ENCODE measurements at places on chromosomes 12 and 14. TPM values are rescaled to one million over a fixed set of nuclear protein-coding genes. Genes with fewer than 3 reads are reported as not detected.
A peak's percentile ranks its signal among the peaks of the same experiment; 100 is the strongest.

- no peak for DNase-seq
Measured at GRCh38 chr12:3931206-3931605, 58.0 kb upstream of the PARP11 start.

DNA sequence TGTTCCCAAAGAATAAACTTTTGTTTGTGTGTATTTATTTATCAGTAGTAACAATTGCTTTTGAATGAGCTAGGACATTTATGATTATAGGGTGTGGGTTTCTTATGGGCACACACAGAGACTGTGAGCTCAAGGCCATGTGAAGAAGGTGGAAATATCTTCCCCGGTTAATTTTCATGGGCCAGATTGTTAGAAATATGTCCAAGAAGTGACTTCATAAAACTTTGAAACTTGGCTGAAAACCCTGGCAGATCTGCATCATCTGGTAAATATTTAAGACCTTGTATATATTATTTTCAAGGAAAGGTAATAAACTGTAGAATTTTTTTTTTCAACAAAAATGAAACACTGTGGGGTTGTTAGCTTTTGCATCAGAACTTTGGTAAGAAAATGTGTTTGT lies 53.5 kb upstream of the RNU6-8 start:
- peak; percentile 3 for DNase-seq

E2F7 gene
- 2.5 TPM for total RNA-seq

DNA sequence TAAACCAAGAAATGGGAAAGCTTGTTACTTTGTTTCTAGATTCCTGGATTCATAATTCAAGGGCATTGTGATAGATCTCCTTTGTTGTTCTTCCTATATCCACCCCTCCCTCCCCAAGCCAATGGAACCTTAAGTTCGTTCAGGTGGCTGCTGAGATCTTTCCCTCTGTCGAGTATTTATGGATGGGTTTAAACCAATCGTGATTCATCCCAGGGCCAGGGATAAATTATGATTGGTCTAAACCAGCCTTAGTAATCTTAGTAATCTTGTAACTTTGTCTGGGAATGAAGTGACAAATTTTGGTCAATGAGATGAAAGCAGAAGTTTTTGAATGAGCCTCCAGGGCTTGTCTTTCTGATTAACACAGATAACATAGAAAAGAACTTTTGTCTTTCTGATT lies 56.1 kb upstream of the PCED1B start:
- DNase-seq = no peak

DNA sequence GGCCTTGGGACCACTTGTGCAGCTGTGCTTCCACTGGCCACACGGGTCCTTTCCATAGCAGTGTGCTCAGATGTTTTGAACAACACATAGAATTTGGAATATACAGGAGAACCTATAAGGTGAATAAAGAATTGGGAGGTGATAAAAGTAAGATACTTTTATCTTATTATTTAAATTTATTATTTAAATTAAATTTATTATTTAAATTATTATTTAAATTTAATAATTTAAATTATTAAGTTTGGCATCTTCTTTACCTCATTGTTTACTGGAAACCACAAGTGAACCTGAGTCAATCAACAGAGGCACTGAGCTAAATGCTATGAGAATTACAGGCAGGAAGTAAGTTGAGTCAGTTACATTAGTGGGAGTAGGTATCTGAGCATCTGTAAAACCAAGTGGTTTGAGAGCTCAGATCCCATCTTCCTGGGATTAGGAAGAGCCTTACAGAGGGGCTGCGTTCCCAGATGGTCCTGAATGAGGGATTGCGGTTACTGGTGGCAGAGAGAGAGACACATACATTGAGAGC lies 103.1 kb downstream of the ESR2 start:
- DNase-seq = no peak

DNA sequence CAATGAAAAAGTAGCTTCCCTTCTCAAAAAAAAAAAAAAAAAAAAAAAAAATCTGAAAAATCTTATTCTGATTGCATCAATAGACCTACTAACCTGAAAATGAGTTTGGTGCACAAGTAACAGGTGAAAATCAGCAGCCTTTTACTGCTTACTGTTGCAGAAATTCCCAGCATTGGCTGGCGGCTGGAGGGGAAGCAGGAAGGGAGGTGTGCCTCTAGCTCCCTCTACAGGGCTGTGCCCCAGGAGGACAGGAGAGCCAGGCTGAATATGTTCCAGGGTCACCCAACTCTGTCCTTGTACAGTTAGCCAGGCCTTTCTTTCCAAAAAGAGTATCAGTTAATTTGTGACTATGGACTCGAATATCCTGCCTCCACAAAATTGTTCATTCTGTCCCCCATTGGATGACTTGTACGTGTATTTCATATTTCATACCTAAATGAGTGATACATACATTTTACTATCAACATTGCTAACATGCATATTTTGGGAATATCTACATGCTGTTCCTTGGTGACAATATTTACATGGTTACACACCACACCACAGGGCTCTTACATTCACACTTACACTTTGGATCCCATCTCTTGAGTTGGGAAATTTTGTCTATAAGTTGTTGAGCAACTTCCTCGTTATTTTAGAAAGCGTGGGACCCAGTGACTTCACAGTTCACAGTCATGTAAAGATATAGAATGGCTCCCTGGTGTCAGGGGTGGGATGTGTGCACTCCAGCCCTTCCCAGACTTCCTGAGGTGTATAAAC lies 124.8 kb downstream of the SAMD4A start:
- peak; percentile 48 for DNase-seq

DNA sequence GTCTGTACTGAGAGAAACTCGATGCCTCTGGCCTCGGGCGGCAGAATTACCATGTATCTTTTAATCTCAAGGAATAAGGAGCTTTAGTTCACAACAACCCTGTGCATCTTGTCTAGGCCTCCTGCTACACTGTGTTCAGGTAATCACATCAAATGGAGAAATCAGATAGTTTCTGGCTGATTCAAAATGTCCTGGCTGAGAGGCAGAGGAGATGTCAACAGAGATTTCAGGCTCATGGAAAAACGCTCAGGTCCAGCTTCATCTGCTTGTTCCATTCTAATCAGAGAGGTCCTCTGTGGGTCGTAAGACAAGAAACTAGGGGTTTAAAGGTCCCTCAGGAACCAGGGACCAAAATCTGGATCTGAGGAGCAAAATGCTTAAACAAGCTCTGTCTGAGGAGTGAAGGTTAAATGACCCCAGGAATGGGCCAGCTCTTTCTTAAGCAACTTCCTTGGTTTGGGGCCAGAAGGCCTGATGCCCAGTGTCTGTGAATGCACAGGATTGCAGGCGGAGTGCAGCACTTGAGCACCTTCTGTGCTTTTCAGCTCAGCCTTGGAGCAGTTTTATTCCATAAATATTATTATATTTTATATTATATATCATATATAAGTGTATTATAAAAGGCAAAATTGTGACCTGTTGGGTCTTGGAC lies 170.2 kb upstream of the PRICKLE1 start:
- DNase-seq = peak; percentile 75

- no peak for DNase-seq
Measured at GRCh38 chr12:120091371-120092090, 25.0 kb downstream of the RAB35 start.

- DNase-seq = no peak
Measured at GRCh38 chr14:51253880-51254279, 13.8 kb downstream of the TMX1 start.

IL31 gene
- total RNA-seq = not detected

DNA sequence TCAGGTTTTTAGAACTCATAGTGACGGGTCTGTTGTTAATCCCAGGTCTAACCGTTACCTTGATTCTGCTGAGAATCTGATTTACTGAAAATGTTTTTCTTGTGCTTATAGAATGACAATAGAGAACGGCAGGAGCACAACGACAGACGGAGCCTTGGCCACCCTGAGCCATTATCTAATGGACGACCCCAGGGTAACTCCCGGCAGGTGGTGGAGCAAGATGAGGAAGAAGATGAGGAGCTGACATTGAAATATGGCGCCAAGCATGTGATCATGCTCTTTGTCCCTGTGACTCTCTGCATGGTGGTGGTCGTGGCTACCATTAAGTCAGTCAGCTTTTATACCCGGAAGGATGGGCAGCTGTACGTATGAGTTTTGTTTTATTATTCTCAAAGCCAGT lies 34.4 kb downstream of the PSEN1 start:
- no peak for DNase-seq

CINP gene
- 57.7 TPM for total RNA-seq

GRCh38 chr12:44217146-44217883 lies 381.4 kb downstream of the TMEM117 start:
- no peak for DNase-seq

GRCh38 chr12:98085046-98085755 lies 430.2 kb upstream of the TMPO start:
- no peak for DNase-seq

GRCh38 chr12:129772501-129773493 lies 131.0 kb downstream of the TMEM132D start:
- no peak for DNase-seq

CD4 gene
- not detected for total RNA-seq

- DNase-seq = no peak
Measured at GRCh38 chr12:131221061-131221956, 267.6 kb downstream of the ADGRD1 start.

DNA sequence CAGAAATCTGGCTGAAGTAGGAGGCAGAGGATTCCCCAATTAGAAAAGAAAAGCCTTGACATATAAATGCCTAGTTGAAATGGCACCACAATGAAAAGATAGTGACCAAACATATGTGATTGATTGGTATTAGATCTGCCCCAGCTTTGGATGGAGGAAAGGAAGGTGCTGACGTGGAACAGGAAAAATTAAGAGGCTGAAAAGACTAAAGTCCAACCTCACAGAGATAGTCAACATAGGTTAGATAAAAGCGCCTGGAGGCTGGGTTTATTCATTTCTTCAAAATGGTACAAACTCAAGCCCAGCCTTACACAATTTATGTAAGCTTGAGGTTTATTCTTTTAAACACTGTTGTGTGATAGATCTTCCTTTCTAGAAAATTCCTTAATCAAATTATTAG lies 129.6 kb downstream of the RPS29 start:
- no peak for DNase-seq

RPGRIP1 gene
- total RNA-seq = not detected

- DNase-seq = no peak
Measured at GRCh38 chr14:39090548-39091111, 12.4 kb downstream of the SEC23A start.

DNA sequence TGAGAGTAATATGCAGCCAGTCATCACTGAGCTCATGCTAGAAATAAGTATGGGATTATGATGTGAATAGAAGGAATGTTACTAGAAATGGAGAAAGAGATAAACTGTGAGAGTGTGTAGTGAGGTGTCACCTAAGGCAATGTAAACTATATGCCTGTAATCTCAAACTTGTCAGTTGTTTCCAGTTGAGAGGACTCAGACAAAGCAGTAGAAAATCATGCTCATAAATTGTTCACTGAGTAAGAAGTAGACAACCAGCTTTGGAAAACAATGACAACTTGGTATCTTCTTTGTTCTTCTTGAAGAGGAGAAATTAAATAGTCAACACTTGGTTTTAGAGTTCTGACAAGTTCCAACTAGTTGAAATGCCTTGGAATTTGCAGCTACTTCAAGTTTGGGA lies 148.5 kb upstream of the OR4E1 start:
- no peak for DNase-seq

RASSF3 gene
- 10.1 TPM for total RNA-seq

DNA sequence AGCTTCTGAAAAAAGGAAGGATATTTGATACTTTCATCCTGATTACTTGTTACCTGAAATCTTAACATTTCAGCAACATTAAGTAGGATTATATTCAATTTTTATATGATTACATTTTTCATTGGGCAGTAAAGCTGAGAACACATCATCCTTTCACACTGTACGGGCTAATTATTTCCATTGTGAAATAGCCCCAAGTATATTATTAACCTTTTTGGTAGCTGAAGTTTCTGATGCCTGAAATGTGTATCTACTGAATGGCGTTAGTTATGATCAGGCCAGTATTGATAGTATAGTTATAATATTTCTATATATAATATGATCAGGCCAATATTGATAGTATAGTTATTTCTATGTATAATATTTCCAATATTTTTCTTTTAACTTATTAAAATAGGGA lies 10.1 kb downstream of the SPATS2 start:
- no peak for DNase-seq

- peak; percentile 59 for DNase-seq
Measured at GRCh38 chr14:70809225-70810219, at the start of gene MAP3K9. Gene MAP3K9, minus strand, starts transcription at chr14:70809513. Its CDS starts 342 bp downstream, at chr14:70809171.

CRIP1 gene
- total RNA-seq = not detected

PPP4R4 gene
- 0.23 TPM for total RNA-seq

GRCh38 chr14:93003945-93004698 lies 81.2 kb downstream of the CHGA start:
- no peak for DNase-seq

DNA sequence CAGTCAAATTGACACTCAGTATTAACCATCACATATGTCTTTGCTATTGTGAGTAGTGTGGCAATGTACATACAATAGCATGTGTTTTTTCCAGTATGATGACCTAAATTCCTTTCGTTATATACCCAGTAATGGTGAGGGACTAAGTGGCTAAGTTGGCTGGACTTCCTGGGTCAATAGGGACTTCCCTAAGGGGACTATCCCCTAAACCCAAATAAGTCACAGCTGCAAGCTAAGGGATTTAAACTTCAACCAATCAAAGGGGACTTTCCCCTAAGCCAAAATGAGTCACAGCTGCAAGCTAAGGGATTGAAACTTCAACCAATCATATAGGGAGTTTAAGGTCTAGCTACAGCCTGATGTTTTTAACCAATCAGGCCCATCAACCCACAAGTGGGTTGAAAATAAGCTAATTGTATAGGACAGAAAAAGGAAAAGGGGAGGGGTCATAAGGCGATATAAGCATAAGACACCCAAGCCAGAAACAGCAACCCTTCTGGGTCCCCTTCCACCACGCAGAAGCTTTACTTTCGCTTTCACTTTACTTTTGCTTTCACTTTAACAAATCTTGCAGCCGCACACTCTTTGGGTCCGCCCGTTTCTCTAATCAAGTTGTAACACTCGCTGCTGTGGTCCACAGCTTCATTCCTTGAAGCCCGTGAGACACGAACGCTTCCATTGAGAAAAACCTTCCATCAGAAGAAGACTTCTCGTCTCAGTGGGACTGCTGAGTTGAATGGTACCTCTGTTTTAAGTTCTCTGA lies 404.4 kb downstream of the FLRT2 start:
- peak; percentile 10 for DNase-seq

DNA sequence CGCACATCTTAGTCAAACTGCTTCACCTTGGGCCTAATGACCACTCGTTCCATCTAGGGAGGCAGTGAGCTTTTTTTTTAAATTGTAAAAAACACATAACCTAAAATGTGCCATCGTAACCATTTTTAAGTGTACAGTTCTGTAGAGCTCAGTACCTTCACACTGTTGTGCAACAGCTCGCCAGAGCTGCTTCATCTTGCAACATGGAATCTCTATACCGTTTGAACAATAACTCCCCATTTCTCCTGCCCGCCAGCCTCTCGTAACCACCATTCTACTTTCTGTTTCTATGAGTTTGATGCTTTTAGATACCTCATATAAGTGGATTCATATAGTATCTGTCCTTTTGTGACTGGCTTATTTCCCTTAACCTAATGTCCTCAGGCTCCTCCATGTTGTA lies 196.2 kb downstream of the CHST11 start:
- no peak for DNase-seq

GRCh38 chr12:69083689-69084088 lies 150.7 kb upstream of the CPM start:
- no peak for DNase-seq

- DNase-seq = peak; percentile 71
Measured at GRCh38 chr12:123139926-123140675, 10.8 kb downstream of the PITPNM2 start.

GRCh38 chr12:93164103-93164880 lies 213.4 kb upstream of the NUDT4 start:
- DNase-seq = no peak

GRCh38 chr14:69337984-69338383 lies 60.1 kb downstream of the ERH start:
- DNase-seq = no peak
